Spinal cord (tissue), 10 donors: ENCODE measurements at places on chromosomes 11 and 22. TPM values are rescaled to one million over a fixed set of nuclear protein-coding genes. Genes with fewer than 3 reads are reported as not detected.

PEX16 gene
- total RNA-seq, result 14.8 TPM

KCNJ11 gene
- 5.2 TPM for total RNA-seq

- DNase-seq, result no peak
Observed at GRCh38 chr11:25769287-25769686, 562.6 kb upstream of the ANO3 start.

DNA sequence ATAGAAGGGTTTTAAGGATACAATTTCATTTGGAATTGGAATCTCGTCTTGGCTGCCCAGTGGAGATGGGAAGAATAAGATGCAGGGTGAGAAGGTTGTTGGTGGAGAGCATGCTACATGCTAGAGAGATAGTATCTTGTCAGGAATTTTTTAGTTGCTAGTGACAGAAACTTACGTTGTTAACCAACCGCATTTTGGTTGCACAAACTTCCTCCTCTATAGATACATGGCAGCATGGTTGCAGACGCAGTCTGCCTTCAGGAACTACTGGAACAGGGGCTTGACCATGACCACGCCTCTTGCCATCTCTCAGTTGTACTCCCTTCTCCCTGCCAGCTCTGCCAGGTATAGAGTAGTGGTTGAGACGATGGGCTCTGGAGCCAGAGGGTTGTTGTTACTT is 13.5 kb upstream of the CCDC90B start:
- no peak for DNase-seq

DNA sequence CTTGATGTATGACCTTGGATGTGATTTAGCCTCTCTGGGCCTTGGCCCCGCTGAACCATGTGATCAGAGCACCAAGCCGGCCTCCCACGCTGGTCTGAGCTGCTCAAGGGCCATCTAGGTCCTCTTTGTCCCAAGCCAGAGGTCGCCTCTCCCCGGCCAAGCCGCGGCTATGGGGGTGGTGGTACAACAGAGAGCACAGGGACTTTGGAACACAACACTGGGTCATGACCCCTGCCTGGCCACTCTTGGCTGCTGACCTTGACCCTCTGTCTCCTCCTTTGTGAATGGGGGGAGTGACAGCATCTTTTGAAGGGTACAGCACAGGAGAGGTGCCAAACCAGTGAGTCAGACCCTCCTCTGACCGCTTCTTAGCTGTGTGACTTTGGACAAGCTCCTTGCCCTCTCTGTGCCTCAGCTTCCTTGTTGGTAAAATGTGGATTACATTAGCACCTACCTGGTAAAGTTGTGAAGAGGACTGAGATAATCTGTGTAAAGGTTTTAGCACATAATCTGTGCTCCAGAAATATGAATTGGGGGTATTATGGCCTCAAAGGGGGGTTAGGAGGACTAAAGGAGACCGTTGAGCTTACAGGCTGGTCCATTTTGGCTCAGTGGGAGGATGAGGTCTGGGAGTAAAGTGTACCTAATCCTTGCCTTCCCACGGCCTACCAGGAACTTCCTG is 4.7 kb downstream of the SCYL1 start:
- no peak for DNase-seq

GRCh38 chr11:119530509-119530908 is 107.5 kb upstream of the THY1 start:
- no peak for DNase-seq

GRCh38 chr22:44014241-44014640 is 9.9 kb upstream of the PARVB start:
- no peak for DNase-seq
